ENCODE measurements at places on chromosomes 3 and 15.
A peak's percentile ranks its signal among the peaks of the same experiment; 100 is the strongest.

DNA sequence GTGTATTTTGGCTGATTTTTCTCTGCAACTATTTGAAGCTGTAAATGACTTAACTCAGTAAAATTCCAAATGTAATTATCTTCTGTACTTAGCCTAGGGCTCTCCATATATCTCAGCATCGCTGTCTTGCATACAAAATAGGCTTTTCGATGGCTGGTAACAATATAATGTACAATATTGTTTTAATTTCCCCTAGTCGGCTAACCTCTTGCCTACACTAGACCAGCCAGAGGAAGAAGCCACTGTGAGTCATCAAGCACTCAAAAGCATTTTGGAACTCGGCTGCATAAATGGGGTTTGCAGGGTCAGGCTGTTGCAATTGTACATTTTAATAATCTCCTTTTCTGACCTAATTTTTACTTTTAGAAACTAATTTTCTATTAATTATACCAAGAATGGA lies 583.8 kb downstream of the FOXP1 start:
- peak; percentile 90 for DNase-seq

- no peak for DNase-seq
These were observed 130.7 kb downstream of the EBLN2 start for GRCh38 chr3:73192036-73192738.

GRCh38 chr3:25483456-25483855 lies 55.4 kb downstream of the RARB start:
- DNase-seq = peak; percentile 81

- DNase-seq = peak; percentile 53
These were observed at the start of gene AVEN for GRCh38 chr15:34038871-34039789. AVEN (minus strand) TSS chr15:34039204; CDS start chr15:34039046, 158 bp downstream.

DNA sequence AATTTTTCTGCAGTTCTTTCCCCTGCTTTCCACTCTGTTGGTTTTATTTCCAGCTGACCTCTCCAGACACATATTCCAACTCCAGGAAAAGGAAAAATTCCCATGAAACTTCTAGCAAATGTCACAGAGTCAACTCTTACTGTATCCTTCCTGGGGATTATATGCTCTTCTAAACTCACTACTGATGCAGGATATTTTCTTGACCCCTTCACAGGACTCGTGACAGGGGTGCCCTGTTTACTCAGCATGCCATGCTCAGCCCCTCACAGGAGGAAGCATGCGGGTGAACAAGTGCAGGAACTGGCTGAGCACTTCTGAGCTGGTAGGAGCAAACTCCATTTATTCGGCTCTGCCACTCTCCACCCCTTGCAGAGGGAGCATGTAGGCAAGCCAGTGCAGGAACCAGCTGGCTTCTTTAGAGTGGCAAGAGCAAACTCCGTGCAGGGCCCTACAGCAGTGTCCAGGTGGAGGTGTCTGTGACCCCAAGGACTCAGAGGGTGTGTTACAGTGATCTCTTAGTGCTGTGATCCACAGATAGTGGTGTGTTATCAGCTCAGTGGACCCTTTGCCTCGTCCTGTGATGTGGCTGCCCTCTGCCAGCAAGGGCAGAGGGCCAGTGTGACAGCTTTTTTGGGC lies 413.6 kb upstream of the GRM7 start:
- DNase-seq = no peak

DNA sequence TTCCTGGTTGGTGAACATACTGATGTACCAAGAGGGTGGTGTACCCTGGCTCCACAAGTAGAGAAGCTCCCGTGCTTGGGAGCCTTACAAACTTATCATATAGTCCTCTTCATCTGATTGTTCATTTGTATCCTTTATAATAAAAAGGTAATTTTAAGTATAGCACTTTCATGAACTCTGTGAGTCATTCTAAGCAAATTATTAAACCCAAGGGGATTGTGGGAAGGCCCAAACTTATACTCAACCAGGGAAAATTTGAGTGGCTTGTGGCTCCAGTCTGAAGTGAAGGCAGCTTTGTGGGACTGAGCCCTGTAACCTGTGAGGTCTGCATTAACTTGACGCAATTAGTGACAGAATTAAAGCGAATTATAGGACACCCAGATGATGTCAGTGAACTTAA lies 29.0 kb downstream of the TTBK2 start:
- DNase-seq = peak; percentile 15

- peak; percentile 78 for DNase-seq
These were observed 14.8 kb downstream of the GPR87 start for GRCh38 chr3:151301787-151302186.

DNA sequence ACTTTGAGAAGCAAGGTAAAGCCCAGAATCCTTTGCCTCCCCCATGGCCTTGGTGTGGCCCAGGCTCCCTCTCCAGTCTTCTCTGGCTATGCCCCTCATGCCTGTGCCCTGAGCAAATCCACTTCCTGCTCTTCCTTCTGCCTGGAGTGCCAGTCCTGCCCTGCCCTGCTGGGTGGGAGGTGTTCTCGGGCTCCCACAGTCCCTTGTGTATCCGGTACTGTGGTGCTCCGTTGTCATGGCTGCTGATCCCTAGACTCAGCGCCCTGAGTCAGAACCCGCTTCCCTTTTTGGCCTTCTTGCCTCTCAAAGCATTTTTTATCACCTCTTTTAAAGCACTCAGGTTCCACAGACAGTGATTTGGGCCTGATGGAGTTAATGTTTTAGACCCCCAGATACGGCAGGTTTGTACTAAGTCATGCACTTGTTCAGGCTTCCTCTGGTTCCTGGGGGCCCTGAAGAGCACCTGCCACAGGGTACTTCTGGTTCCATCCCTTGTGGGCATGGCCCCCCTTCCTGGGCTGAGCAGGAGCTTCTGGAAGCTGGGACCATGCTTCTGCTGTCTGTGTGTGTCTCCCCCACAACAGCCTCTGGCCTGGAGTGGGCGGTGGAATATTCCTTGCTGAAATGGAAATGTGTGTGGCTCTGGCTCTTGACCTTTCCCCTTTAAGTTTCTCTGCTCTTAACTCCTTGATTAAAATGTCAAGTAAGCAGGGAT lies 29.6 kb upstream of the ADAMTS7 start:
- DNase-seq = no peak

DNA sequence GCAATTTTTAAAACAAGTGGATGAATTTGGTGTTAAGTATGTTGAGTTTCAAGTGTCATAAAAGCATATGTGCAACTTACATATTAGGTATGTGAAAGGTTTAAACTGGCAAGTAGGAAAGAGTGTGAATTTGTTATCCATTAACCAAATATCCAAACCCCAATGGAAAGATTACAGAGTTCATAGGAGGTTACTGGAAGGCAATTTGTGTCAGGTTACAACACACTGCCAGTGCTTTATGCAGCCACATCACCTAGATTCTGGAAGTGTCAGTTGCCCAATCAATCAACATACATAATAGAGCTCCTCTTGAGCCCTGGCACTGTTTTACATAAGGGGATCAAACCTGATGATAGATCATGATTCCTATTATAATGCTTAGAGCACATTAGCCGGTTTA lies 261.0 kb downstream of the ROBO1 start:
- DNase-seq = no peak

DNA sequence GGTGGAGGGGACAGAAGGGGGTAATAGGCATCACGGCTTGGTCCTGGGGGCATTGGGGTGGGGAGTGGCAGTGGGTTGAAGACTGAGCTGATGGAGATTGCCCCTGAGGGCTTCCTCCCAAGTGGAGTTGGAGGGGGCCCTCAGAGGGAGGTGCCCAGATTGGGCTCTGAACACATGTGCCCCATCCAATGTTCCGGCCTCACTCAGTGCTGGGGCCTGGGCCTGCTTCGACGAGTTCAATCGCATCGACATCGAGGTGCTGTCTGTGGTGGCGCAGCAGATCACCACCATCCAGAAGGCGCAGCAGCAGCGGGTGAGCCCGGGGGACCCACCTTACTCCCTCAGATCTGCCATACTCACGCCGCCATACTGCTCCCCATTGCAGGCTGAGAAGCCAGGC lies 45.3 kb downstream of the DNAH1 start:
- DNase-seq = no peak

DNA sequence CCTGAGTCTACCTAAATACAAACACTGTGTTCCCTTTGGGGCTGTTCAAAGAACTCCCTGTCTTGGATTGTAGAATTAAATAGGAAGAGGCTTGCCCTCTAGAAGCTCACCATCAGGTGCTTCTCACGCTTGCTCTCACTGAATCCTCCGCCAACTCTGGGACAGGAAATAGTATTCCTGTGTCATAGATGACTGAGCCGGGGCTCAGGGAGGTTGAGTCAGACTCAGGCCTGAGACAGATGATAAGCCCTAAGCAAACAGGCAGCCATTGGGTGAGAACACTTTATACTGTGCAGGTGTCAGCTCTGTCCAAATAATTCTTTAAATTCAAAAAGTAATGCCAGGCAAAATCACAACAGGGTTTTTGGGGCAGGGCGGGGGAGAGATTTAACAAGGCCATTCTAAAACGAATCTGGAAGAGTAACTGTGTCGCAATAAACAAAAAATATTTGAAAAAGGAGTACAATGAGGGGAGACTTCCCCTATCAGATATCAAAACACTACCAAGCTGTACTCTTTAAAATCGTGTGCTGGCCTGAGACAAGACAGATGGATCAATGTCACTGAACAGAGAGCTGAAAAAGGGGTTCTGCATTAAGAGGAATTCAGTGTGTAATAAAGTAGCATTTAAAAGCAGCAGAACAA lies 59.0 kb downstream of the EPHB3 start:
- DNase-seq = peak; percentile 13

GRCh38 chr3:133855002-133855370 lies 40.7 kb downstream of the RAB6B start:
- DNase-seq = no peak

GRCh38 chr15:99703603-99704443 lies 29.4 kb downstream of the LYSMD4 start:
- DNase-seq = peak; percentile 96

GRCh38 chr3:60870396-60870795 lies 380.9 kb downstream of the FHIT start:
- DNase-seq = no peak

- peak; percentile 52 for DNase-seq
These were observed 2.9 kb downstream of the TNFSF10 start for GRCh38 chr3:172520301-172520831.

GRCh38 chr3:73637042-73637441 lies 12.3 kb upstream of the PDZRN3 start:
- DNase-seq = no peak

- DNase-seq = peak; percentile 70
These were observed 1.4 kb downstream of the ATOSA start for GRCh38 chr15:52677593-52678467.

GRCh38 chr3:124685067-124685466 lies 45.2 kb upstream of the UMPS start:
- no peak for DNase-seq

GRCh38 chr3:123388811-123389627 lies 59.9 kb downstream of the ADCY5 start:
- no peak for DNase-seq

DNA sequence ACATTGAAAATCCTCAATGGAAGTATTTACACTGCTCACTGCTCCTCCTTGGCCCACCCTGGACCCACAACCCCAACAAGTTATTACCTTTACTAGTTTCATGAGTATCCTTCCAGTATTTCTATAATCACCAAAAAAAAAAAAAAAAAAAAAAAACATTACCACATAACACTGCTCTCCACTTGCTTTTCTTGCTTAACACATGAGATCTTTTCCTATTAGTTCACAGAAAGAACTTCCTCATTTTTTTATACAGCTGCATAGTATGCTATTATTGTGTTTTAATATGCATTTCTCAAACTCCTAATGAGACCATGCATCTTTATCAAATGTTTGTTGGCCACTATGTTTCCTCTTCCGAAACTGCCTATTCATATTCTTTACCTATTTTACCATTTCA lies 14.6 kb downstream of the GABPB1 start:
- DNase-seq = no peak

Data from choroid plexus epithelial cell (primary cell).